Stimulated activated CD8-positive, alpha-beta memory T cell treated with anti-CD3 and anti-CD28 coated beads, Interleukin-2, amount 100 ng/mL, for 48 hours (primary cell): ENCODE measurements at places on chromosomes 2 and 18.

DNA sequence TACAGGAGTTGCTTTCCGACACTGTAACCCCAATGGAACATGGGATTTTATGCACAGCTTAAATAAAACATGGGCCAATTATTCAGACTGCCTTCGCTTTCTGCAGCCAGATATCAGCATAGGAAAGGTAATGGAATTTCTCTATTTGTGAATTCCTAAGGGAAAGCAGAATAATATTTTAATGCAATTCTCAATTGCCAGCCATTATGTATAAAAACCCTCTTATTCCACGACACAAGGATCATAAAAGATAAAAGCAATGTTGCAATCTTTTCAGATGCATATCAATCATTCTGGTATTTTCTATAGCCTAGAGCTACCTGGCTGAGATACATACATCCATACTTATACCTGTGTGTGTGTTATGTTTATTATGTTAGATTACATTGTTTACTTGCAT is 31.2 kb downstream of the PTH2R start:
- DNase-seq = no peak

DNA sequence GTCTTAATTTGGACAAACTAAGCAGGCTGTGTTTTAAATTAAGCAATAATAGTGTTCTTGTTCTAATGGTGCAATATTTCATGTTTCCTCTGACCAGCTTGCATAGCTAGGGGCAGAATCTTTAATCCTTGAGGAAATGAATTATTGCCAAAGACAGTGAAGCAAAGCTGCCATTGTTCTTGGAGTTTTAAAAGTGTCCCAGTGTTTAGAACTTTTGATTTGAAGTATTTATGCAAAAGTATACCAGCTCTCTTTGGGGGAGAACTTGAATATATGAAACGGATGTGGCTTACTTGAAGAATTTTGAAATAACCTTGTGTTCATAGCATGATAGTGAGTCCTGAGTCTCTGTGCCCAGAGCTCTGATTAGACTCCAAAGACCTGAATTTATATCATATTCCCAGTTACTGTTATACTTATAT is 33.4 kb downstream of the ITGA6 start:
- DNase-seq = no peak

GRCh38 chr2:182103526-182103925 is 117.9 kb downstream of the PPP1R1C start:
- no peak for DNase-seq

- DNase-seq = no peak
Observed at GRCh38 chr2:64999754-65000153, 10.6 kb downstream of the SLC1A4 start.

GRCh38 chr2:145022666-145023333 is 502.9 kb upstream of the ZEB2 start:
- DNase-seq = no peak

DNA sequence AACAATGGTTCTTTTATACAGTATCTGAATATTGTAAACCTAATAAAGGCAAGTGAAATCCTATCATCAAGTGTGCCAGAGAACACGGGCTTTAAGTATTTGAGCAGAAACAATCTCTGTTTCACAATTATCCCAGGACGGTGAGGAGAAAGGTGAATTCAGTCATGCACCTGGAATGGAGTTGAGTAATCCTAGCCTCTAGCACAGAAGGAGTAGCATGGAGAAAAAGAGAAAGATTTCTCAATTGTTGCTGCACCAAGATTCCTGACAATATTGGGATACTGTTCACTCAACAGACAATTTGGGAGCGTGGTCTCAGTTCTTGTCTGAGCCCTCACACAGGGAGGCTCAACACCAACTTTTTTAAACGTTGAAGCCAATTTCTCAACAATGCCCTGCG is 510.6 kb downstream of the SOX11 start:
- DNase-seq = no peak

GRCh38 chr2:120732506-120733237 is 3.0 kb upstream of the GLI2 start:
- no peak for DNase-seq

- no peak for DNase-seq
Observed at GRCh38 chr2:86213699-86214502, 14.6 kb downstream of the MRPL35 start.

DNA sequence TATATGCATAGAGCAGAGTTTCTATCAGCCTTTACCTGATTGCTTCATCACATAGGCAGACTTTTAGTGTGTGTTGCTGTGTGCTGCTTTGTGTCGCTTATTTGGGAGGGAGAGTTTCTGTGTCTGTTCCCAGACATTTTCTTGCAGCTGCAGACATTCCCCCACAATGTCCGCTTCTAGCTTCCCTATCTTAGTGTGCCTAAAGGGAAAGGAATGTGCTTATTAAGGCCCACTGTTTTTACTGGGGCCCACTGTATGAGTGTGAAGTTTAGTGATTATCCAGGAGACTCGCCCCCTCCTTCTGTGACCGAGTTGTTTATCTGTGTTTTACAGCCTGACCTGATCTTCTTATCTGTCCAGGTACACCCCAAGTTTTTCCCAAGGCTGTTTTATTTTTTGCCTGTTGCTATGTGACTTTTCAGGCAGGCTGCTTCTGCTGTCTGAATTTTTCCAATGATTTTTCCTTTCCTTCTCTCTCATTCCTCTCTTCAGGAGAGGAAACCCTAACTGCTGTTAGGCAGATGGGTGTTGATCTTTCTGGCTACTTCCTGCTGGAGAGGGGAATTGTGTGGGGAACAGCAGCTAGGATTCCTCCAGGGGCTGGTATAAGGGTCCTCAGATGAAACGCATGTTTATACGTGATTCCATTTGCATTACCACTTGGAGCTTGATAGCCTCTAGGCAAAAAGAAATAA is 47.6 kb downstream of the STK17B start:
- no peak for DNase-seq

- no peak for DNase-seq
Observed at GRCh38 chr2:152693033-152693432, 24.2 kb downstream of the PRPF40A start.

DNA sequence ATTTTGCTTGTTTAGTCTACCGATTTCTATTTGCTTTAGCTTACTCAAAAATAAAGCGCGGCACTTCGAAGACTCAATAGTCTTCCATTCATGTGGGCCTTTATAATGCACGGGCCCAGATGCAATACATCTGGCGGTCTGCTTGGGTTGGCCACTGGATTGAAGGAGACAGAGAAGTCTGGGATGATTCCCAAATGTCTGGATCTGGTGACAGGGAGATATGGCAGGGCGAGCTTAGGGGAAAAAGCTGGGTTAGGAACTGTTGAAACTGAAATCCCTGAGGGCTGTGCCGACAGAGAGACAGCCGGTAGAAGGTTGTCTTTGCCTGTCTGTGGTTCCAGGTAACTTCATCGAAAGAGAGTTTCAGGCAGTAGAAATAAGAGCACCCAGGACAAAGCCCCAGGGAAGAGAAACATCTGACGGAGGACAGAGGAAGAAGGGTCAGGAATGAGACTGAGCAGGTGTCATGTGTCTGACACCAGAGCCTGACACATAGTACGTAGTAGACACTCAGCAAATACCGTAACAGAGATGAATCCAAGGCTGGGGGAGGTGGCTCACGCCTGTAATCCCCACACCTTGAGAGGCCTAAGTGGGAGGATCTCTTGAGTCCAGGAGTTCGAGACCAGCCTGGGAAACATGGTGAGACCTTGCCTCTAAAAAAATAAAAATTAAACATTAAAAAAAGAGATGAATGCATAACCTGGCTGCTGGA is 13.6 kb downstream of the CLUL1 start:
- no peak for DNase-seq
